ENCODE measurements at places on chromosomes 13 and 19. TPM values are rescaled to one million over a fixed set of nuclear protein-coding genes. Genes with fewer than 3 reads are reported as not detected.

Gene F10
- 0.74 TPM for total RNA-seq

Gene FAAP24
- total RNA-seq = 1.4 TPM

Gene TNFSF13B
- total RNA-seq = 0.47 TPM

DNA sequence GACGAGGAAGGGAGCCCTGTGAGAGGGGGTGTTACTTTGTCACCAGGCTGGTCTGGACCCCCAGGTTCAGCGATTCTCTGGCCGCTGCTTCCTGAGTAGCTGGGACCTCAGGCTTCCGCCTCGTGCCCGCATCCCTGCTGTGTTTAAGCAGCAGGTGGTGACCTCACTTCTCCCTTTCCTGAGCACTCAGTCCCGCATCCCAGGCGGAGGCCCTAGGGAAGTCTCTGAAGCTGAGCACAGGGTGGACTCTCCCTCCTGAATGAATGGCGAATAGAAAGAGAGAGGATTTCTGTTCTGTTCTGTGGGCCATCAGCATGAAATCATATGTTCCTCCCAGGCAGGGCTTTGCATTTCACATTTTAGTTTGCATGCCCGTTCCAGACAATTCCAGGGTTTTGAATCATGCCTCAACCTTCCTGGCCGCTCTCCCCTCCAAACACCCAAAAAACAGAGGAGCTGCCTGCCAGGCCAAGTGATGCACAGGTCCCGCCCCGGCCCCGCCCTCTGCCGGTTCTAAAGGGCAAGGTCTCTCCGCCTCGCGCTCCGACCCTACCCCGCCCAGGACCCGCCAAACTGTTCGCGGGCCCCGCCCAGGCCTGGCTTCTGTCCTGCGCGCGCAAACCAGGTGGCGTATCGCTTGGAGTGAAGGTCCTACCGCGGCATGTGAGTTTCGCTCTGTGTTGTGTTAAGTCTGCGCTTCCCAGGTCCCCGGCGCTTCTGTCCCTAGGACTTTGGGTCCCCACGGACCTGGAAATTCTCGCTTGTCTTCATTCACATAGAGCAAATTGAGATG lies 35.1 kb upstream of the ZNF808 start:
- peak; percentile 61 for DNase-seq

- no peak for DNase-seq
These were observed 17.9 kb upstream of the FBL start for GRCh38 chr19:39864118-39864517.

DNA sequence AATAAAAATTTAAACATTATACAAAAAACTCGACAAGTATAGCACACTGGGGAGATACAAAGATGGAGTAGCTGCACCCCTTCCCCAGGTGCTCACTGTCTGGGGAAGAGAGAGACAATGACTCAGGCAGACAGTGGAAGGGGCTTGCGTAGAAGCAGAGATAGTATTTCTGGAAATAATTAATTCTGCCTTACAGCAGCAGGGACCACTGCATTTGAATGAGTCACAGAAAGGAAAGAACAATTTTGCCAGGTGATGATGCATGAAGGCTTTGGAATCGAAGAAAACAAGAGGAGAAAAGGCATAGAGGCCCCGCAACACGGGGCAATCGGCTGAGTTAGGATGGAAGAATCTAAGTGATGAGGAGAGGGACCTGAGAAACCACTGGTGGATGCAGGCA lies 447.4 kb downstream of the EFNB2 start:
- DNase-seq = no peak

- DNase-seq = no peak
These were observed 1292.4 kb upstream of the MIR17HG start for GRCh38 chr13:90055121-90055520.

- no peak for DNase-seq
These were observed 12.0 kb upstream of the KCNC3 start for GRCh38 chr19:50341091-50341564.

DNA sequence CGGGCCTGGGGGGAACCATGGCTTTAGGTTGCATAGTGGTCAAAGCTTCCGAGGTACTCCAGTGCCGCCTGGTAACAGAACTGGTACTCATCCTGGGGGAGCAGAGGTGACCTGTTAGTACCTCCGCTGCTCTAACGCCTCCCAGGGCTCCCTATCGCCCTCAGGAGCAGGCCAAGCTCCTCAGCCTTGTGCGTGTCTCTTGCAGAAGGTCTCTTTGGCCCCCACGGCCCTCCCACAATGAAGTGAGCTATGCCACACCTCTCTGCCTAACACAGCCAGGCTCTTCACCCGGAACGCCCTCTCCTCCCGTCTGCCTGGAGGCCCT lies 133.9 kb downstream of the PTPRS start:
- DNase-seq = no peak

- DNase-seq = peak; percentile 90
These were observed 21.1 kb downstream of the PRR36 start for GRCh38 chr19:7852851-7853769.

DNA sequence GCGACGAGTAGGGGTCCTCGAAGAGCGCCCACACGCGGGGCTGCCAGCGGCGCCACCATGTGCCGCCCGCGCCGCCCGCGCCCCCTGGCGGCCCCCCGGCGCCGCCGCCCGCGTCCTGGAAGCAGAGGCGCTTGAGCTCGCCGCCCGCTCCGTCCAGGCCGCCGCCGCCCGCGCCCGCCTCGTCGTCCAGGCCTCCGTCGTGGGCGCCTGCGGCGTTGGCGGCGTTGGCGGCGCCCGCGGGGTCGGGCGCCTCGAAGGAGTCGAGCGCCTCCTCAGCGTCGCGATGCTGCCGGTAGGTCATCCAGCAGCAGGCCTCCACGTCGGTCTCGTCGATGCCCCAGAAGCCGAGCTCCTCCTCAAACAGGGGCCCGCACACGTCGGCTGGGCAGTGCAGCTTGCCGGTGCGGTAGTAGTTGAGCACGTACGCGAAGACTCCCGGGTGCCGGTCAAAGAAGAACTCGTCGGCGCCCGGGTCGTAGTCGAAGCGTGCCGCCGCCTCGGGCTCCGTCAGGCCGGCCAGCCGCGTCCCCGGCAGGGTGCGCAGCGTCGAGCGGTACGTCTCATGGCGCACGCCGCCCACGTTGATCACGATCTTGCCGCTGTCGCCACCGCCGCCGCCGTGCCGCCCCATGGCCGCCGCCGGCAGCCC lies 829 bp downstream of the KCNC3 start:
- DNase-seq = peak; percentile 68

DNA sequence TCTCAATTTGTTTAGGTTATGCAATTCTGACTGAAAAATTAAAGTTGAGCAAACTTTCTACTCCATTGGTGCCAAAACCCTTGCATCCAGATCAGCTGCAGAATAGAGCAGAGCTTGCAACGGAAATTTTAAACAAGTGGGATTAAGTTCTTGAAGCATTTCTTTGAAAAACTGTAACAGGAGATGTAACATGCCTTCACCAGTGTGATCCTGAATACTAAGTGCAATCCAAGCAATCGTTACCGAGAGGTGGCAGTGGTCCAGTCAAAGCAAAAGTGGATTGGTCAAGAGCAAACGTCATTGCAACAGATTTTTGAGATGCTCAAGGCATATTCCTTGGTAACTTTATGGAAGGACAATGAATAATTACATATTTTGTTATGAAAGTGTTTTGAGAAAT lies 841.1 kb upstream of the SLITRK5 start:
- no peak for DNase-seq

- no peak for DNase-seq
These were observed at the start of gene IGFL3 for GRCh38 chr19:46124638-46125115. Gene IGFL3, minus strand, starts transcription at chr19:46124688. Its CDS starts 39 bp downstream, at chr19:46124649.

DNA sequence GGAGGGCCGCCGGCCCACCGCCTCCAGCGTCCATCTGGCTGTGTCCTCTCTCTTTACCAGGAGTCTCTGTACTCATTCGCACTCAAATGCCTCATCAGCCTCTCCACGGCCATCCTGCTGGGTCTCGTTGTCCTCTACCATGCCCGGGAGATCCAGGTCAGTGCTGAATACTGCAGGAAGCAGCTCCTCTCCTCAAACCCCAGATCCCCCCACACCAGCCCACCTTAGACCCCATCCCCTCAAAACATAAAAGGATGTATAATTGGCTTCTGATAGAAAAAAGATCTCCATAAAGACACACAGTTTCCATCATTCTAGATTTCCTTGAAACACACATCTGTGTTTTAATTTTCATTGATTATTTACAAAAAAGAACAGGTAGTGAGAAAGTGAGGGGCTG lies 8.1 kb downstream of the KCNN1 start:
- no peak for DNase-seq

DNA sequence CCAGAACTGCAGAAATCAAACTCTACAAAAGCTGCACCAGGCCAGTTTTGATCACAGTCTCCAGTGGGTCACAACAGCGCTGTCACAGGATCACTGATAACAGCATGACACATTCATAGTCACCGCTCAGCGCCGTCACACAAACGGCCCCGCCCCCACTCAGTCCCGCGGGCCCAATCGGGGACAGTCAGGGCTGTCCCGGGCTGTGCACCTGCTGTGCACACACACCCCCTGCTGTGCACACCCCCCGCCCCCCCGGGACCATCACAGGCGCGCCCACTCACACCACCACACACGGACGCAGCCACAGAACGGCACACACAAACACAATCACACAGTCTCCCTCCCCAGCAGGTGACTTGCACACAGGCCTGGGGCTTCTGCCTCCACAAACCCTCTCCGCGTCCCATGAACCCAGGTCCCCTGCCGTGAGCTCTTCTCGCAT lies 435 bp upstream of the ZNF382 start:
- peak; percentile 76 for DNase-seq

DNA sequence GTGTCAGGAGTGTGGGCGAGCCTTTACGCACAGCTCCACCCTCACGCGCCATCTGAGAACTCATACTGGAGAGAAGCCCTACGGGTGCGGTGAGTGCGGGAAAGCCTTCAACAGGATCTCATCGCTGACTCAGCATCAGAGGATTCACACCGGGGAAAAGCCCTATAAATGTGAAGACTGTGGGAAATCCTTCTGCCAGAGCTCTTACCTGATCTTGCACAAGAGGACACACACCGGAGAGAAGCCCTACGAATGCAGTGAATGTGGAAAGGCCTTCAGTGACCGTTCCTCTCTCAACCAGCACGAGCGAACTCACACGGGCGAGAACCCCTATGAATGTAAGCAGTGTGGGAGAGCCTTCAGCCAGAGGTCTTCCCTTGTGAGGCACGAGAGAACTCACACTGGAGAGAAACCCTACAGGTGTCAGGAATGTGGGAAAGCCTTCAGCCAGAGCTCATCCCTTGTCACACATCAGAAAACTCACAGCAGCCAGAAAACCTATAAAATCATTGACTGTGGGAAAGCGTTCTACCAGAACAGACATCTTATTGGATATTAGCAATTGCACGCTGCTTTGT lies 6.9 kb upstream of the ZNF555 start:
- no peak for DNase-seq

DNA sequence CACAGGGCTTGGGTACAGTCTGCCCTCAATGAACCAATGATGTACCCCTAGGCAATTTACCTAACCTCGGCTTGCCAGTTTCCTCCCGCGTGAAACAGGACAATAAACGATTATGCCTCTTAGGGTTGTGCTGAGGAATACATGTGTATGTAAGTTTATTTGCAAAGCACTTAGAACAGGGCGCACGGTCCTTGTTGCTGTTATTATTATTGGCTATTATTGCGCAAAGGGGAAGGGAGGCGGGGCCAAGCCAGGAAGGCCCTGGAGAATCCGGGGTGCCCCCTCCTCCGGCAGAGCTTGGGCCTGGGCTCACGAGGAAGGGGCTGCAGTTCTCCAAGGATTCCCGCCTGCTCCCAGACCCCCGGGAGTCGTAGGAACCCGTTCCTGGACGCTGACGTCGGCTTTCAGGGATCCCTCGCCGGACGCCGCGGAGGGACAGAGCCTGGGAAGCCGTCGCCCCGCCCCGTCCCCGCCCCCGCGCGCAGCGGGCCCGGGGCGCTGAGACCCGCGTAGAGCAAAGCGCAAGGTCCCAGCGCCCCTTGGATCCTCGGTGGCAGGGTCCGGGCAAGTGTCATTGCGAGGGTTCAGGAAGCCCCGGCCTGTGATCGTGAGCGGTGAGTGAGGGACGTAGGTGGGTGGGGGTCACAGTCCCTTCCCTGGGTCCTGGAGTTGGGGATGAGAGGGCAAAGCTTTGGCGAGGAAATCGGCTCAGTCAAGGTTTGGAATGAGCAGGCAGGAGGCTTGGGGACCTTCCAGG lies at the start of gene TMEM91:
Gene TMEM91 (plus strand): TSS at position 293 of the 757 bp plus-strand sequence. CDS start 1,777 bp downstream, outside the sequence.
- DNase-seq = peak; percentile 81
